MG63 (cell line): ENCODE measurements at places on chromosomes 1 and 21.
A peak's percentile ranks its signal among the peaks of the same experiment; 100 is the strongest.

- DNase-seq, result no peak
Observed at GRCh38 chr1:218034468-218034867, 250.6 kb upstream of the RRP15 start.

- no peak for DNase-seq
Observed at GRCh38 chr1:209673631-209674417, 1.4 kb upstream of the G0S2 start.

DNA sequence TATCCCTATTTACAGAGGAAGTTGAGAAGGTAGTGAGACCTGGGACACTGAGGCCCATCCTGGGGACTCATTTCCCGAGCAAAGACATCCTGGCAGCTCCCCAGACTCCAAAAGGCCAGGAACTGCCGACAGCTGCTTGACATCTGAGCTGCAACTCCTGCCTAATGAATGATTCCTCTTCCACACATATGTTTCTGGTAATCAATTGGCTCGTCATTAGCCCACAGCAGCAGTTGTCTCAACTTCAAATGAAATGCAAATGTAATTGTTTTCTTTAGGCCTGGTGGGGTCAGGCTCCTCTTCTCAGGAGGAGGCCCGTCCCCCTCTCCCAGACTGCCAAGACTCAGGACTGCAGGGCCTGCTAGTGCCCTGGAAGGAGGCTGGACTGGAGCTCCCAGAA, 61.8 kb upstream of the DISP3 start:
- no peak for DNase-seq

GRCh38 chr1:70411360-70411844, 334 bp downstream of the CTH start:
- no peak for DNase-seq

DNA sequence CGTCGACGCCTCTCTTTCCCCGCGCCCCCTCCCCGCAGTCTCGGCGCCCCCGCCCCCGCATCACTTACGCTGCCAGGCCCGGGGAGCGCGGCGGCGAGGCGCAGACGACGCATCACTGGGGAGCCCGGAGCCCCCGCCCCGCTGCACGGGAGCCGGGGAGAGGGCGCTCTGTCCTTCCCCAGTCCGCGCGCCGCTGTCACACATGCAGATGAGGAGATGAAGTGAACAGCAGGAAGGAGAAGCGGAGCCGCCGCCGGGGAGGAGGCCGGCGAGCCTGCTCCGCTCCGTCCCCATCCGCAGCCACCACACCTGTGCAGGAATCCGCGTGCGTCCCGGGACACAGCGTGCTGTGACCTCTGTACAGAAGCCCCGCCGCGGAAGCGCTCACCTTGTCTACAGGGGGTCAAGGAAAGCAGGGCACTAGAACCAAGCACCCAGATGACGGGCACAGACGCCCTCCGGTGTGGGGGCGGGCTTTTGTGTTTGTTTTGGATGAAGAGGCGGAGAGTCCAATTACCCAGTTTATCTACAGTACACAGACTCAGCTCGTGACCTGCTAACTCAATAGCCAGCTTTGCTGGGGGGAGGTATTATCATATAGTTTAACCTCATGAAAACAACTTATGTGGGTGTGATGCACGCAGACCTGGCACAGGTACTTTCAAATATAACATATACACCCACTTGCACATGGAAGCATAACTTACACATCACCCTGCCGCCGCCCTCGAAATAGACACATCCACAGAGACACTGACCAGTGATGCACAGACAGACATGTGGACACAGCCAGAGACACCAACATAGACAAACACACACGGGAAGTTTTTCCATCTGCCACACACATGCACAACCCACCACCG, 12.4 kb downstream of the KLHDC8A start:
- DNase-seq, result peak; percentile 37

DNA sequence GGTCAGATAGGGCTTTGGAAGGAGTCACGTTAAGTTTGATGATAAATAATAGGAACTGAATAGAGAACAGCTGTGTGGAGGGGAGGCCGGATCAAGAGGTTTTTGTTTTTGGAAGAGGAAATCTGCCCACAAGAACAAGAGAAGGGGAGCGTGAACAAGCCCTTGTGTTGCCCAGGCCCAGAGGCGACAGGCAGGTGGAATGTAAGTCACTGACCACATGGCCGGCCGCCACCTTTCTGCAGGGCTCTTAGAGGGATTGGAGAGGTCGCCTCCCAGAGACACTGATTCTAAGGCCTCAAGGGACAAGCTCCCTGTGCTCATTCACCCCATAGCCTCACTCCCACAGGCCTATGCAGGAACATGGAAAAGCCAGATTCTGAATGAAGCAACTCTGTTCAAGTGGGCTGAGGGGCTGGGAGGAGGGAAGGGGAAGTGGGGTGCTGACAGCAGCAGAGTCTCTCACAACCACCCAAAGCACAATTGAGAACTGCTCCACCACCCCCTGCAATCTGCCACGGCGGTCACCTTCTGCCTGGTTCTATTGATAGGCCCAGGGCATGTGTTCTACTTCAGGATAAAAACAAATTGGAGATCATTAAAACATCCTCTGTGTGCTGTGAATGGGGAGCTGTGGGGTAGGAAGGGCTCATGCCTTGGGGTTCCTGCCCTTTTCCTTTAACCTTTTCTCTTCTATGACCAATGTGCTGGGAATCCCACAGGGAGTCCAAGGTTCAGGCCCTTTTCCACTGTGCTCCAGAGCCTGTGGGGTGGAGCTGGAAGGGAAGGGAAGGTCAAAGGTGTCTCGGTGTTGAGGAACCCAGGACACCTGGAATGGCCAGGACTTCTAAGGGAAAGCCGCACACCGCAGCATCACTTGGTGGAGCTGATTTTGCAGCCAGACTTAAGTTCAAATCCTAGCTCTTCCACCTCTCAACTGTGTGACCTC, 63.3 kb upstream of the PARP1 start:
- DNase-seq, result no peak

DNA sequence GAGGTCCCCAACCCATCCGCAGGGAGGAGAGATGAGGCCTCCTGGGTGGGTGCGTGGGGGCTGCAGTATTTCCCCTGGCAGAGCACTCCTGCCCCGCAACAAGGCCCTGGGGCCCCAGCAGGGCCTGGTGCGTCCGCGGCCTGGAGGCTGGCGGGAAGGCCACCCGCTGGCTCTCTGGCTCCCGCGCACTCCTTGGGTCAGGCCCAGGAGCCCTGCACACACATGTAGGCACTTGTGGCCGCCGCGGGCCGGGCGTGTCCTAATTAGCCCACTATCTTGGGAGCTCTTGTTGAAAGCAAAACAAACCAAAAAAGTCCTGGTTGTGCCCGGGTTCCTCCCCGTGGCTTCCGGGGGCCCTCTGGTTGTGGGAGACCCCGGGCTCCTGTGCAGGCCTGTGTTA, 49.7 kb upstream of the CCDC27 start:
- DNase-seq, result no peak

DNA sequence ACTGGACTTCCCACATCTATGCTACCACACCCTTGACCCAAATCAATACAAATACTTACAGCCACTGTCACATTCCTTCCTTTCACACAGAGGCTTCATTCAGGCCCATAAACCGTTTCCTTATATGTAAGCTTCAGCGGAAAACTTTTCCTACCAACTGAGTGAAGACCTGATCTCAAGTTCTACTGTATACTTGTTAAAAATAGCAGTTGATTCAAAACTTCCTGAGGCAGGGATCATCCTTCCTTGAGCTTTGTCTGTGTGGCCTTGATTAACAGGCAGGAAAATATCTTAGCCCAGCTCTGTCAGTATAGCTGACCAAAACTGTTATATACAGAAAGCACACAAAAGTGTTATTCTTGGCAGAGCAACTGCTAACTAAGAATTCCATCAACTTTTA, 42.7 kb downstream of the DENND2C start:
- DNase-seq, result no peak

GRCh38 chr1:200550367-200550766, 70.2 kb downstream of the KIF14 start:
- no peak for DNase-seq

DNA sequence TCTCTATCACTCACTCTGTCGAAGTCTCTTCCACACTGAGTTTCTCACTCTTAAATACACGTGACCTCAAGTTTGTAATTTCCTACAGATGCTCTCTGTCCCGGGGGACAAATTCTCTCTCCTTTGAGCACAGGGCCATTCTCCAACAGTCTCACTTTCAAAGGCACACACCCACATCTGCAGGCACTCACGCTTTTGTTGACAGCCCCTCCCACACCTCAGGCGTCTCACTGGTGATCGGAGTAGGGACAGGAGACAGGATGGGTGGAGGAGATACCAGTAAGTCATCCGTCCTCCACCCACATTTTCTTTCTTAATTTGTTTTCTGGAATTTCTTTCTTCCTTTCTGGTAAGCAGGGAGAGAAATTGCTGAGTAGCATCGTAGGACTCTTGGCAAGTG, 40.6 kb upstream of the GREM2 start:
- no peak for DNase-seq

DNA sequence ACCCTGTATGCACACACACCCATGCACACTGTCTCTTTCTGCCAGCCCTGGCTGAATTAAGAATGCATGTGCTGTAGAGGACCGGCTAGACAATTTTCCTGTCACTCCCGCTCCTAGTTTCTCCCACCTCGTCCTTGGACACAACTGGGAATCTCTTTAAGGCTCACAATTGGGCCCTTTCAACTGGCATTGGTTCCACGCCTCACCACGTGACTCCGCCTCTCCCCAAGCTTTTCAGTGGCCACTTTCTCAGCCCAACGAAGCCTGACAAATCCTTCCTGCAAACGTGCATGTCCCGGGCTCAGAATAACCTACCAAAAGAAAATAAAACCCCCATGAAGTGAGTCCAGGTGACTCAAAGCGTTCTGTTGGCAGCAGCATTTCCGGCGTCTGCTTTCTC, 33.8 kb downstream of the FBXO2 start:
- DNase-seq, result no peak

- DNase-seq, result peak; percentile 95
Observed at GRCh38 chr1:40531381-40532061, at the start of gene ZNF684. ZNF684 (plus strand) TSS chr1:40531637; CDS start chr1:40533167, 1,530 bp downstream.

- no peak for DNase-seq
Observed at GRCh38 chr1:155166471-155167165, 6.5 kb downstream of the KRTCAP2 start.

- no peak for DNase-seq
Observed at GRCh38 chr1:192907545-192908243, 98.9 kb downstream of the RGS2 start.

GRCh38 chr1:81410351-81410750, 390.4 kb upstream of the ADGRL2 start:
- no peak for DNase-seq

GRCh38 chr1:25450891-25451290, 20.2 kb downstream of the MACO1 start:
- DNase-seq, result no peak

GRCh38 chr1:16139473-16139962, 16.4 kb downstream of the EPHA2 start:
- peak; percentile 78 for DNase-seq

DNA sequence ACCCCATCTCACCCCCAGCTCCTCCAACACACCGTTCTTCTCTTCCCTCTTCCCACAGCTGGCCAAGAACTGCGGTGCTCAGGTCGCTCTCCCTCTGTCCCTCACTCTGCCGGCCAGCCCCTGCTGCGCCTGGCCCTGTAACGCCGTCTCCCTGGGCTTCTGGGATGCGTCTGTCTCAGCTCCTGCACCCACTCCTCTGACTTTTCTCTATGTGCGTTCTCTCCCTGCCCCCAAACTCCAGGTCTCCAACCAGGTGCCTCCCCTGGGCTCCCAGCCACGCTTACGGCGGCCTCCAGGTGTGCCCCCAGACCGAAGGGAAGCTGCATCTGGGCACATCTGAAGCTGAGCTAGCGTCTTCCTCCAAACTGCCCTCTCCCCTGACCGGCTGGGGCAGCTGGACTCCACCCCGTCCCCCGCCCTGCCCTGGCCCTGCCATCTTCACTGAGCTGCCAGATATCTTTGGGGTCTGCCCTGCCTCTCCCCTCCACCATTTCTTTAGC, 2.6 kb downstream of the KRTAP10-12 start:
- DNase-seq, result no peak

DNA sequence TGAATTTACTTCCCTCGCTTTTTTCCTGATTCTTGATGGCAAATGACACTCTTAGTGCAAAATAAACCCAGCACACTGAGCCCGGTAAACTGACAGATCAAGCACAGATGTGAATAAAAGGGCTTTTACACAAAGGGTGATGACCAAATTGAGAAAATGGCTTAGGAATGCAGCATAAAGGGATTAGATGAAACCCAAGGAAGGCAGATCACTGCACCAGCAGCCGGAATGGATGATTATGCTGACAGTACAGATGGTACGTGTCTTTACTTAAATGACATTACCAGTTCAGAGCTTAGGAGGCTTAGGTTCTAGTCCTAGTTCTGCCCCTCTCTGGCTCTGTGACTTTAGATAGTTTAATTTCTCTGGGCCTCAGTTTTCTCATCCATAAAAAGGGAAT, 12.0 kb downstream of the PKP1 start:
- DNase-seq, result no peak

DNA sequence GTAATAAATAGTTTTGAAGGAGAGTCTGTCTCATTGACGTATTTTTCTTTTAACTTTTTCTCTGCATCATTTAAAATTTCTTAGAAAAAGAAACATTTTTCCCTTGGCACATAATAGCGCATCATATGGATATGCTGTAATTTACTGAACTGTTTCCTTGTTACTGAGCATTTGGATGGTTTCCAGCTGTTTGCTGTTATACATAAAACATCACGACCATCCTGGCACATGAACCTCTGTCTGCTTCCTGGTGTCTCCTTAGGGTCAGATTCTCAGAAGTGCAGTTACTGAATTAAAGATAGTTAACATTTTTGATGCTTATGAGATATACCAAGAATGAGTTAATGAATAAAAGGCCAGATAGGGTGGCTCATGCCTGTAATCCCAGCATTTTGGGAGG, 67.2 kb downstream of the BACE2 start:
- DNase-seq, result no peak

DNA sequence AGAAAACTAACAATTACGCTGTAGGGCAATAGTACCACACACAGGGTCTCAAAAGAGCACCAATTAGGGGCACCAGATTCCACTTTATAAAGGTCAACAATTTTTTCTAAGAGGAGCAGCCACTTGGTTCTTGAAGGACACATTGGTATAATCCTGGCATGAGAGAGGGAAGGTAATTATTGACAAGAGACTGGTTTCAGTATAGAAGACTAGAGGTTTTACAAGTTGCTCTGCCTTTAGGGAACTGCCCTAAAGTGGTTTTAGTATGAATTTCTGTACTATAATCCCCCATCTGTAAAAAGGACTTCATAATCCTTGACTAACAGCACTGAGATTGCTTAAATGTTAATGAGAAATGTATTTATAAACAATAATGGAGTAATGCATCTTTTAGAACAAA, 648.5 kb upstream of the PTBP2 start:
- DNase-seq, result no peak

GRCh38 chr1:220344745-220345144, 72.5 kb upstream of the RAB3GAP2 start:
- no peak for DNase-seq

DNA sequence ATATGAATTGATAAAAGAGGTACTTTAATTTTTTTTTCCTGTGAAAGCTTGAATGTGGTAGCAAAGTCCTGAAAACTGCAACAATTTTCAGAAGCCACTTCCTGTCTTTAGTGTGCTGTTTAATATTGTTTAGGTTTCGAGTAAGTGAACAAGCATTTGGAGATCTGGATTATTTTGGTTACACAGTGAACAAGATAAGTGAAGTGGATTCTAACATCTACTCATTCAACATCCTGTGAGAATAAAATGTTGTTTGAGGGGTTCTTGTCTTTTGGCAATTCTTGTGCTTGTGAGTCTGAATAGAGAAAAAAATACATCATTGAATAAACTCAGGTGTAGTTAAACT, 35.2 kb upstream of the PLA2G4A start:
- no peak for DNase-seq
